Activated CD4-positive, alpha-beta T cell treated with anti-CD3 and anti-CD28 coated beads, Interleukin-2, amount 10 ng/mL, durations not matched to agents 7 days and 5 days (primary cell): ENCODE measurements at places on chromosomes 4 and X.

GRCh38 chr4:24956763-24957162 is 43.9 kb upstream of the CCDC149 start:
- no peak for DNase-seq

DNA sequence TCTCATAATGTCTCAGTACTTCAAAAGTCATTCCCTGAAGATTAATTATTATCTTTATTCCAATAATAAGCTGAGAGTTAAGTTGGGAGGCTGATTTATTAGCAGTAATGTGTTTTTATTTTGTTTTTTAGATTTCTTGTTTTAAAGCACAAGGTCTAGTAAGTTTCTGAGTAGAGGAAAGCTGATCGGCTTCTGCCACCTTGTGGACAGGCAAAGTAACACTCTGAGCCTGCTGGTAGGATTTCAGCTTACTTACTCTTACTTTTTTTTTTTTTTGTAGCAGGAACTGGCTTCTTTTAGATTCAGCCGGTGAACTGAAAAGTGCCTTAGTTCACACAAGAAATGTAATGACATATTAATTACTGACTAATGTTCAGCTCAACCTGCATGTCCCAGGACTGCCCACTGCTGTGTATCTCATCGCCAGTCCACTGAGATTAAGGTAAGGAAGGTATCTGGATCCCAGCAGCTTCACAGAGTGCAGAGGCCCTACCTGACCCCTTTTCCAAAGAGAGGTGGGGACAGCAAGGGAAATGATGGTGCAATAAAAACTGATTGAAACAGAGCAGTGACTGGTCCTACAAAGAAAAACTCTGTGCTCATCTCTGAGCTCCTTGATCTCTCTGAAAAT is 126.5 kb downstream of the ADGRA3 start:
- peak; percentile 59 for DNase-seq

DNA sequence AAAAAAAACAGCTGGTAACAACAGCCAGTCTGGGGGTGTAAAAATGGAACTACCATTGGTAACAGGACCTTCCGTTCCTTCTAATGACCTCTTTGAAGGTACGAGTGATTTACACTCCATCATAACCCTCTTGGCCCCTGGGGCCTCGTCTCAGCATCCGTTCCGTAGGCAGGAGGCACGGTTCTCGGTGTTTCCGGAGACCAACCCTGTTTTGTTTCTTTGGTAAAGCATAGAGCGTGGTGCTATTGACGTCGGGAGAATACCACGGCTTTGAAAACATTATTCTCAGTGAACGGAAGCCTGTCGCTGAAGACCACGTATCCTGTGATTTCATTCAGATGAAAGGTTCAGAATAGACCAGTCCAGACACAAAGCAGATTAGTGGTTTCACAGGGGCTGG is 198.9 kb downstream of the ASMT start:
- DNase-seq = no peak

DNA sequence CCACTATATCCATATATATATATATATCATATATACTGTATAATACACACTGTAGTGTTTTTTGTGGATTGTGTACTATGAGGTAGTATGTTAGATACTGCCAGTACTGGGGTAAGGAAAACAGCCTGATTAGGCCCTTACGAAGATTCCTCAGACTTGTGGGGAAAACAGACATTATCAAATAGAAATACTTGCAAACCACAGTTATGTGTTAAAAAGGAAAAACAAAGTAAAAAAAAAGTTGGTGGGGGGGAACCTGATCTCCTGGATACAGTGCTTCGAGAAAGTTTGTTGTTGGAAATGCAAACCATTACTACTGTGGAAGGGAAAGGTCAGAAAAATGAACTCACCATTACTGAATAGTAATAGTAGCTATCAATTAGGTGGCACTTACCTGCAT is 53.0 kb downstream of the PKD2 start:
- no peak for DNase-seq

GRCh38 chr4:107006218-107006617 is 29.9 kb downstream of the DKK2 start:
- no peak for DNase-seq

DNA sequence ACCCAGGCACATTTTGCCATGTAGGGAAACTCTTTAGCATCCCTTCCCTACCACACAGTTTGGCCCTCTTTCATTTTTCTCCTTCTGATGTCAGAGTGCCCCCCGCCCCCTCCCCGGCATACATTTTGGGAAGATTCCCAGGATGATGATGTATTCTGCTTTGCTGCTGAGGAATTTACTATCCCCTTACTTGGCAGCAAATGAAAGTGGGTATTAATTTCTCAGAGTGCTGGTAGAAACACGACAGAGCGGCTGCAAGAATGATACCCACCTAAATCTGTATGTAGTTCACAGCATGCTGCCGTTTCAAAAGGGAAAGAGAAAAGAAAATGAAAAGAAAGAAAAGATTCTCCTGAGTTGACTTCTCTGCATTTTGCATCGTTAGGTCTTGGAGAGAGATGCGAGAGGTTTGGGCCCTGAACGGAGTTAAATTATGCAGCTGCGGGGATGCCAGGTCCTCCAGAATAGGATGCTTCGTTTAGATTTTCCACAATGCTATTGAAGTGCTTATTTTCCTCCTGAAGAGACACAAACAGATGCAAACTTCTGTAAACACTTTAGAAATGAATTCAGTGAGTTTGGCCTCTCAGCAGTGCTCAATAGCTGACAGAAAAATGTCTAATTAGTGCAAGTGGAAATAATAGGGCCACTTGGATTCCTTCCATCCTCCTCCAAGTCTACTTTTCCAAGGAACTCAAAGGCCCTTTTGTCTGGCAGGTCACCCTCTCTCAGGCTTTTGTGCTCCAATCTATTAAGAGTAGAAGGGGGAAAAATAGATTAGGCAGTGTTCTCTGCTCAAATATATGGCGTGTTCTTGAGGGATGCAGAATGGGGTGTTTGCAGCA is 106.2 kb downstream of the ALPK1 start:
- no peak for DNase-seq

DNA sequence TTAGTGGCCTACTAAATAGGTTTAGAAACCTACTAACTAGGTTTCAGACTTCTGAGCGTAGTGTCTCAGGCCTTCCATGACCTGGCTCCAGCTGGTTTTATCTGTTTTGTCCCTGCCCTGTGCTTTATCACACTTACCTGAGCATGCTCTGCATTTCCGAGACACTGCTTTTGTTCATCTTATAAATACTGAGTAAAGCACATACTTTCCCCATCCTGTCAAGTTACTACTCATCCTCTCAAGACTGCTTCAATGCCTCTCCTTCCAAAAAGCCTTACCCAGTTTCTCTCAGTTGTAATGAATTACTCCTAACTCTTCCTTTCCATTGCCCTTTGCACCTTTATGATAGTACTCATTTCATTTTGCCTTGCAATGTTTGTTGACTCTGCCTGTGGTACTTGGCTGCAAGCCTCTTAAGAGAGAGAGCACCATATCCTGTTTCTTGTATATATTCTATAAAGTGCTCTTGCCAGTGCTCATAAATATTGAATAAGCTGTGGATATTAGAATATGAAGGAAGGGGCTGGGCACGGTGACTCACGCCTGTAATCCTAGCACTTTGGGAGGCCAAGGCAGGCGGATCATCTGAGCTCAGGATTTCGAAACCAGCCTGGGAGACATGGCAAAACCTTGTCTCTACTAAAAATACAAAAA is 34.4 kb downstream of the SLAIN2 start:
- no peak for DNase-seq

- peak; percentile 7 for DNase-seq
Measured at GRCh38 chrX:118347131-118347530, 1.2 kb downstream of the WDR44 start.

GRCh38 chrX:10259716-10260115 is 102.9 kb downstream of the CLCN4 start:
- DNase-seq = no peak

DNA sequence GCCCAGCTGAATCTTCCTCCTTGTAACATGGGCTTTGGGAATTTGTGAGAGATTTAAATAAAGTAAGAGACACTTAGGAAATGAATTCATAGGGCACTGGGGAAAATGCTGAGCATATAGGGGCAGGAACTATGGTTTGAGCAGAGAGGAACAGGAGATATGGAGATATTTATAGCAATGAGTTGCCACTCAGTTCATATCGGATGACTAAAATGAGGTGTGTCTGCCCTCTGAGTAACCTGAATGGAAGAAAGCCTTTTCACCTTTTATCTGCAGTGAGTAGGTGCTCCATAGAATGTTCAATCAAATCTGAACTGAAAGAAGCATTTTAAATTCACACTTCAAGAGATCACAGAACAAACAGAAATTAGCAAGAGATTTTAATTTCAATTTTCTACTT is 105.7 kb downstream of the CEP44 start:
- no peak for DNase-seq

GRCh38 chrX:104854188-104854587 is 288.2 kb downstream of the IL1RAPL2 start:
- no peak for DNase-seq

DNA sequence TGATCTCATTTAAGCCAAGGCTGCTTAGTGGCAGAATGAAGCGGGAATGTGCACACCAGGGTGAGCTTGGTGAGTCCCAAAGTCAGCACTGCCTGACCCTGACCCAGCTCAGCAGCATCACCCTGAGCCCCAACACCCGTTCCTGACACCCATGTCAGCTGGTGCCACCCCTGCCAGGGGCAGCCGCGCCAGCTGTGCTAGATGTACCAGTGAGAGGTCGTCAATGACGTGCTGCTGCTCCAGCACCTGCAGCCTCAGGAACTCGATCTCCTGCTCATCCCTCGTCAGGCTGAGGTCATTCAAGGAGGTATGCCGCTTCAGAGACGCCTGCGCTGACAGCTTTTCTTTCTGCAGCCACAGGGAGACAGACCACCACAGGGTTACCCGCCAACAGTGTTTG is 61.7 kb upstream of the C4orf50 start:
- no peak for DNase-seq
